ENCODE measurements at places on chromosomes 16 and 17. TPM values are rescaled to one million over a fixed set of nuclear protein-coding genes. Genes with fewer than 3 reads are reported as not detected.

- DNase-seq, result no peak
Measured at GRCh38 chr17:31144428-31144827, 49.7 kb downstream of the NF1 start.

DNA sequence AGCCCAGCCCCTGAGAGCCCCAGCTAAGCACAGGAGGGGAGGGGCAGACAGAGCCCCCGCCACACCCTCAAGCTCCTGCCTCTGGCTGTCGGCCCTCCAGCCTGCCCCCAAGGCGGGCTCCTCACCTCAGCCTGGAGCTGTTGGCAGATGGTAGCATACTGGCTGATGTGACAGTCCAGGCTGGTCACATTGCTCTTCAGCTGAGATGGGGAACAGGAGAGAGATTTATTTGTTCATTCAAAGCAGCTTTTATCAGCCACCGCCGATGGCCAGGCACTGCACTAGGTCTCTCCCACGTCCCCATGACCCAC, 14.8 kb downstream of the KIF18B start:
- DNase-seq, result no peak

DNA sequence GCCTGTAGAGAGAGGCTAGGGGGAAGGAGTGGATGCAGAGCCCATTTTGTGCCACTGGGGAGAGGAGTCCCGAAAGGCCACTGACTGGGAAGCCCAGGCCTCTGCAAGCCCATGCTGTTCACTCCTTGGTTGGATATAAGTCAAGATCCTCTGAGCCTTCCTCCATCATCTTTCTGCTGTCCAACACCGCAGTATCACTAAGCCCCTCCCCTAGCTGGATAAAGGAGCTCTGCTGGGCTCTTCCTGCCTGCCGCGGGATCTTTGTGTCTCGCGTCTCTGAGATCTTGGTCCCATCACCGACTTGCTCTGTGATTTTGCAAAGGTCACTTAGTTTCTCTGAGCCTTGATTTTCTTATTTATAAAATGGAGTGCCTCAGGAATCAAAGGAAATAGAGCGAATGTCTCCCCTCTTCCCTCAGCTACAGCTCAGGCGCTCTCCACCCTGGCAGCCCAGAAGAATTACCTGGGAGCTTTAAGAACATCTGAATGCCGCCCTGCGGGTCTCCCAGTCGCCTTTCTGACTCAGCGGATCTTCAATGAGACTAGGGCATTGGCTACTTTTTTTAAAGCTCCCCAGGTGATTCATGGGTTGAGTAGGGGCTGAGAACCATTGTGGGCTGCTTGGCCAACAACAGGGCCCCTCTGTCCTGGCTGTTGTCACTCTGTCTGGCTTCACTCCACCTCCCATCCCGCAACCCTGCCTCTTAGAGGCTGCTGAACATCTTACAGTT, 25.2 kb upstream of the TMEM220 start:
- DNase-seq, result no peak

- no peak for DNase-seq
Measured at GRCh38 chr16:10606607-10607006, 26.2 kb upstream of the EMP2 start.

- no peak for DNase-seq
Measured at GRCh38 chr17:55089256-55089655, 120.7 kb downstream of the STXBP4 start.

DNA sequence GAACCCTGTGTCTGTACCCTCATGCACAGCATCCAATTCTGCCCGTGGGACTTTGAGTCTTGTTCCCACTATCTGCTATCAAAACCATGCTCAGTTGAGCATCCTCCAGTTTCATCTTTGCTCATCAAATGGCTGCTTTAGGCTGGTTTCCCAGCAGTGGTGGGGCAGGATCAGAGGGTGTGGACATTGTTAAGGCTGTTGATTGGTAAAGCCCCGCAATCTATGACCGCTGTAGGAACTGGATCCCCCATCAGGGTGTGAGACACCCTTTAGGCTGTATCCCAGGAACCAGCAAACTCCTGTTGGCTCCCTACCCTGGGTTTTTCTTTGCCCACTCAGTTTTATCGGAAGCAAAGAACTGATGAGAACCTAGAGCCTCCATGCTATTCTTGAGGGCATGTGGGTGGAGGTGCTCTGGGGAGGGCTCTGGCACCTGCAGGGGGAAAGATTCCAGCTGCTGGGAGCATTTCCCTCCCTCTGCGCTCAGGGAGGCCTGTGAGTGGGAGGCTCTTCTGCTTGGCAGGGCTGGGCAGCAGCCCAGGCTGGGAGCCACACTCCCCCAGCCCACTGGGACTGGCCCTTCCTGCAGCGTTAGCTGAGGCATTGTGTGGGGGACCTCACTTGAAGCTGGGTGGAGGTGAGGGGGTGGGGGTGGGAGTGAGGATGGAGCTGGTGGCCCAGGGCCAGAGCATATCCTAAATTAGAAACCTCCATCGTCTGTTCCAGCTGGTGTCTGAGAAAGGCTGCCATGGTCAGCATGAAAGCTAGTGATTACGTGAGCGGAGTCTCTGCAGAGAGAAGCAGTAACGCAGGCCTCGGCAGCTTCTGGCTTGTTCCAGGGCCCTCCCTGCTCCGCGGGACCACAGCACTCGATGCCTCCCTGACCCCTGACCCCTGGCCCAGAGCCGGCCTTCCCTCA, 160.6 kb downstream of the IRF8 start:
- no peak for DNase-seq

GRCh38 chr17:7756968-7757367, 39.4 kb downstream of the DNAH2 start:
- no peak for DNase-seq

DNA sequence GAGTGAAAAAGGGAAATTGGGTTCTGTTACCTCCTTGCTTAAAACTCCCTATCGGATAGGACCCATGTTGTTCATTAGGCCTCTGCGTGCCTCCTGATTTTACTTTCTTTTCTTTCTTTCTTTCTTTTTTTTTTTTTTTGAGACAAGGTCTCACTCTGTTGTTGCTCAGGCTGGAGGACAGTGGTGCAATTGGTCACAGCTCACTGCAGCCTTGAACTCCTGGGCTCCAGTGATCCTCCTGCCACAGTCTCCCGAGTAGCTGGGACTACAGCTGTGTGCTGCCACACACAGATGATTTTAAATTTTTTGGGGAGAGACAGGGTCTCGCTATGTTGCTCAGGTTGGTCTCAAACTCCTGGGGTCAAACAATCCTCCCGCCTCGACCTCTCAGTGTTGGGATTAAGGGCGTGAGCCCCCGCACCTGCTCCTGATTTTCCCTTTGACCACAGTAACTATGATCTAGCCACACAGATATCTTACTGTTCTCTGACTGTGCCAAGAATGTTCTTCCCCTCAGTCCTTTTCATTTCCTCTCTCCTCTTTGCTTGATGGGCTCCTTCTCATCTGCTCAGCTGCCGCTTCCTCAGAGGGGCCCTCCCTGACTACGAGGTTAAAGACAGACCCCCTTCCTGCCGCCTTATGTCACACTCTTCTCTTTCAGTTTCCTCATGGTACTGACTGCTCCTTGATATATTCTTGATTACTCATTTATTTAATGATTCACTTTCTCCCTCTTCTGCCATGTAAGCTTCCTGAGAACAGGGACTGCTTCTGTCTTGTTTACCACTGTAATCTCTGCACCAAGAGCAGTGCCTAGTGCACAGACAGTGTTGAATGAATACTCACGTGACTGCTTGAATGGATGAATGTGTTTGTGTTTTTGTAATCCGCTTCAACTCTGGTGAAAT, 44.3 kb downstream of the LCMT1 start:
- no peak for DNase-seq

DNA sequence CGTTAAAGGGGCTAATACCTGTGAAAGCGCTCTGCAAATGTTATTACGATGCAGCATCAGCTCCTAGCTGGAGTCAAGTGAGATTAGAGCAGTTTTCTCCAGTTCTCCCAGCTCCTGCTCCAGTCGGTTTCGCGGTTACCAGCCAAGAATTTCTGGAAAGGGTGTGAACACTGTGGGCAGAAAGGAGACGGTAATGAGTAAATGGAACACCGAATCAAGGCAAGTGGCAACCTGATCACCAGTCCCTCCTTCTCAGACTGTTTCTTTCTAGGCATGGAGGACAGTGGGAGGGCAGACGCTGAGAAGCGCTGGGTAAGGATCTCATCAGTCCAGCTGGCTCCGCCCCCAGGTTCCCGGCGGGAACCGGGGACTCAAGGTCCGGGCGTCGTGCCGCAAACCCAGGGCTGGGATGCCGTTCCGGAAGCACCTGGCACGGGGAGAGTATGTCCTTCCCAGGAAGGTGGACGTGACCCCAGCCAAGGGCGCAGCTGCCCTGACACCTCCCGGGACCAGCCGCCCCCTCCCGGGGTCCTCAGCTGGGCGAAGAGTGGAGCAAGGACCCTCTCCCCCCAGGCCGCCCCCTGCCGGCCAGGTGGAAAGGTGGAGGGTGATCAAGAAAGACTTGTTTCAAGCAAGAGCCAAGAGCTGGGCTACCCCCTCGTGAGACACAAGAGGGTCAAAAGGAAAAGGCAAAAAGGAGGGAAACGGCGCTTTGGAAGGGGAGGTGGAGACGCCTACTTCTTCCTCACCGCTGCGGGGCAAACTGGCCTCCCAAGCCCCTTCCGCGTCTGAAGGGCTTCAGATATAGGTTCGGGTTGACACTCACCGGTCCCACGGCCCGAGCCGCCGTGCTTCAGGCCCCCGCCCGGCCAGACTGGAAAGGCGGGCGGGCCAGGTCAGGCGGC, 481 bp downstream of the MYO19 start:
- peak; percentile 54 for DNase-seq

- no peak for DNase-seq
Measured at GRCh38 chr17:71360301-71360700, 760.5 kb upstream of the SOX9 start.

- DNase-seq, result no peak
Measured at GRCh38 chr17:77160091-77160874, 19.5 kb downstream of the SEC14L1 start.

GRCh38 chr17:47257651-47258339, 4.2 kb downstream of the ITGB3 start:
- no peak for DNase-seq

- no peak for DNase-seq
Measured at GRCh38 chr16:58832386-58832895, 98.3 kb upstream of the GOT2 start.

GRCh38 chr17:49779739-49780231, 8.7 kb upstream of the KAT7 start:
- DNase-seq, result peak; percentile 46

GRCh38 chr16:78200623-78201096, 101.2 kb downstream of the WWOX start:
- DNase-seq, result no peak

- peak; percentile 78 for DNase-seq
Measured at GRCh38 chr16:69179328-69180010, 7.5 kb upstream of the SNTB2 start.

DNA sequence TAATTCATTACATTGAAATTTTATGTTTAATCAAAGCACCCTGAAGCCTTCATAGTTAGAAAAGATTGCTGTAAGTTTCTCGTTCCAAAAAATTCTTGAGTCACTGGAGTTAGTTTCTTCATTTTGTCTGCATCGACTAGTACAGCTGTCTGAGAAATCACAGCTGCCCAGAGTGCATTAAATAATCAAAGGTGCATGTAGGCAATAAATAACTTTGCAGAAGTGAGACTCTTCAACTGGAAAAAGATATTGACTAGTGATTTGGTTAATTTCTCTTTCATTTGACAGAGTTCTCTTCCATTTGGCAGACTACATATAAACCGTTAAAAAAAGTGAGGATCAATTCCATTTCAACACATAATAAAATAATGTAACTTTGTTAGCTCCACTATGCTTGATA, 234.0 kb downstream of the CNTNAP4 start:
- DNase-seq, result no peak

DNA sequence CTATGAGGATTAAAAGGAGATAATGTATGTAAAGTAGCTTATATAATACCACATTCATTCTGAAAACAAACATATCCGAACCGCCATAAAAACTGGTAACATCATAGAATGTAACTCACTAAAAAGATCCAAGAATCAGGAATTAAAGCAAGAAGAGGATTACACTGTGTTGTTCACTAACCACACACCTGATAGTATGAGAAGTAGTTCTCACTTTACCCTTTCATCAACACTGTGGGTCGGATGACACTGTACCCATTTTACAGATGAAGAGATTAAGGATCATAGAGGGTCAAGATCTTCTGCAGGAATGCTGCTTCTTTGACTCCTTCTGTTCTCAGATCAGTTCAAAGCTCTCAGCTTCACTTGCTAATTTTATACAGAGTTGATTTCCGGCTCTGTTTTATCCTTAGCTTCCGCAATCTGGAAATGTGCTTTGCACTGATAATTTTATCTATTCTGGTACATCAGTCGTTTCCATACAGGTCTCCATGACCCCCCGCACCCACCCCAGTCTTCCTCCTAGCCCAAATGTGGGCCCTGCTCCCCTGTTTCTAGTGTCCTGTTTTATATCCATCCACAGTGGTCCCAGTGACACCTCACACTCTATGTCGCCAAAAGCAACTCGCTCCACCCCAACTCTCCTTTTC, 288.6 kb upstream of the CCL2 start:
- no peak for DNase-seq

- DNase-seq, result no peak
Measured at GRCh38 chr17:67717192-67717623, 528 bp upstream of the NOL11 start.

DNA sequence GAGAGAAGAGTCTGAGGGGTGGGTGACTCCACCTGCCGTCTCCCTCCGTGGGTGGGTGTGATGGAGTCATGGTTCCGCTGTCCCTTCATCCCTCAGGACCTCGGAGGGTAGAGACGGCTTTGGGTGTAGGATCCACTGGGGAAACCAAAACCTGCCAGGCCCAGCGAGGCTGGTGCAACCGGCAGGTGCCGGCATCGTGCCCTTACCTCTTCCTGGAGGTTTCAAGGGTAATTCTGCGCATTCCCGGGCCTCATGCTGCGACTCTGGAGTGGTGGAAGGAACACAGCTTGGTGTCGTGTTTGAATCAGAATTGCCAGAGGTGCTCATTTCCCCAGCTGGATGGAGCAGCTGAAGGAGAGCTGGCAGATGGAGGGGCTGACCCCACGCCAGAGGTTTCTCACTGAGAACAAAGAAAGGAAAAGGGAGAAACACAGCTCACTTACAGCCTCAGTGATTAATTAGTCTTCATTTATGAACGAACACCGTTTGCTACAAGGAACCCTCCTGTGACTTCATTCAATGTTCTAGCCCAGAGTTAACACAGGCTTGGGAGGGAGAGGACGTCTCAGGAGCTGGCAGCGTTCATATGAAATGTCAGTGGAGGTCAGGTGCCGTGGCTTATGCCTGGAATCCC, 16.3 kb upstream of the ATP2A3 start:
- no peak for DNase-seq

DNA sequence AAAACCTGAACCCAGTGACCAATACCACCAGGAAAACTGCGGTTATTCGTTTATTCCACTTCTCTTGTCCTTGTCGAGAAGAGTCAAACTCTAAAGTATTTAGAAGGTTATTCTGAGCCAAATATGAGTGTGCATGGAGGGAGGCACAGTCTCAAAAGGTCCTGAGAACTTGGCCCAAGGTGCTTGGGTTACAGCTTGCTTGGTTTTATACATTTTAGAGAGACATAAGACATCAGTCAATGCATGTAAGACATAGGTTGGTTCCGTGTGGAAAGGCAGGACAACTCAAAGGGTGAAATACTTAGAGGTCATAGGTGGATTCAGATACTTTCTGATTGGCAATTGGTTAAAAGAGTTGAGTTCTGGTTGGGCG, 681 bp upstream of the TRAP1 start:
- no peak for DNase-seq

Gene KCNJ18
- polyA plus RNA-seq, result not detected

Gene FBXW10B
- polyA plus RNA-seq, result 0.74 TPM

Gene GCGR
- 12.1 TPM for polyA plus RNA-seq

Gene SLC16A13
- polyA plus RNA-seq, result 4.5 TPM

Gene HBZ
- 3.1 TPM for polyA plus RNA-seq

Gene TBC1D3I
- polyA plus RNA-seq, result 1.7 TPM

Gene CCL7
- not detected for polyA plus RNA-seq

Gene RARA
- 41.5 TPM for polyA plus RNA-seq

Gene SYCE1L
- 8.1 TPM for polyA plus RNA-seq

Gene NDRG4
- 11.6 TPM for polyA plus RNA-seq

Gene KRT33B
- not detected for polyA plus RNA-seq

All from renal pelvis (tissue), 12 donors.